ENCODE measurements at places on chromosomes 12 and 14.

- no peak for DNase-seq
Observed at GRCh38 chr12:14431975-14432374, 66.5 kb downstream of the ATF7IP start.

- no peak for DNase-seq
Observed at GRCh38 chr12:5587711-5588121, 155.8 kb downstream of the NTF3 start.

DNA sequence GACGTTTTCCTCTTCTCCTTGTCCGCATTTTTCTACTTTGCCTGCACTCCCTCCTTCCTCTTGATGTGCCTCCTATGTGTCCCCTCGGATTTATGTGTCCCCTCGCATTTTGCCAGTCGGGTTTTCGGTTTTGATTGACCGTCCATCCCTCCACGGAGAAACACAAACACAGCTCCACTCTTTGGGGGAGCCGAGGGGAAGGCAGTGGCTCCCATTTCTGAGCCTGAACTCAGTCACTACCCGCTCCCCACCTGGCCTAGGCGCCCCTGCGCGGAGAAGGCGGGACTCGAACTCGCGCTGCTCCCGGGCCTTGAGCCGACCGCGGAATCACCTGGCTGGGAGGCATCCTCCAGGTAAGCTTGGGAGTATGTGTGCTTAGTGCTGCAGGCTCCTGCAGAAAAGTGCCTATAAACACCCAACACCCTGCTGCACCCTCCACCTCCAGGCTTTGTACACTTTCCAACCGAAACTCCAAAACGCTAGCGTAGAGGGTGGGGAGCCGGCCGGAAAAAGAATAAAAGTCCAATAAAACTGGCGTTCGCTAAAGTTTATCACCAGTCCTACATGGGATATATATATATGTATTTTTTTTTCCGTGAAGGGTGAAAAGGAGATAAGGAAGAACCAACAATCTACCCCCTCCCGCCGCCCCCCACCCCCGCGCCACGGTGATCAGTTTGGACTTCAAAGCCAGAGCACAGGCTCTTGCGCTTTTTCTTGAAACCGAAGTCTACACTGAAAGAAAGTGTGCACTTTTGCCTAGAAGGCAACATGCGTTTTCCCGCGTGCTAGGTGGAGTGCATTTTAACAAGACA is 3.3 kb upstream of the CCND2 start:
- no peak for DNase-seq

- no peak for DNase-seq
Observed at GRCh38 chr14:94048691-94049624, 22.8 kb downstream of the OTUB2 start.

- DNase-seq, result no peak
Observed at GRCh38 chr12:120037851-120038250, 48.8 kb downstream of the BICDL1 start.

- no peak for DNase-seq
Observed at GRCh38 chr14:96583569-96584041, 81.4 kb downstream of the PAPOLA start.

DNA sequence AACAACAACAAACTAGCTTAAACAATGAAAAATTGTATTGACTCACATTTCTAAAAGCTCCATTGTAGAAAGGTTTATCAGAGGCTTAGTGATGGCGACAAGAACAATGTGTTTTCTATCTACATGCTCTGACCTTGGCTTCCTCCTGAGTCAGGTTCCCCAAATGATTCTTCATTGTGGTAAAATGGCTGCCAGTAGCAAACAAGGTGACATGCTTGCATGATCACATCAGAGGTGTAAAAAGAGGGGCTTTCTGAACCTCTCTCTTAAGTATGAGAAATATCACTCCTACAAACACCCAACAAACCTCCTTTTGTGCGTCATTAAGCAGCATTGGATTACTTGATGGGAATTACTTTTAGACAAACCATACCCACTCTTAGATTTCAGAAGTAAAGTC is 252.4 kb upstream of the SYT1 start:
- no peak for DNase-seq

DNA sequence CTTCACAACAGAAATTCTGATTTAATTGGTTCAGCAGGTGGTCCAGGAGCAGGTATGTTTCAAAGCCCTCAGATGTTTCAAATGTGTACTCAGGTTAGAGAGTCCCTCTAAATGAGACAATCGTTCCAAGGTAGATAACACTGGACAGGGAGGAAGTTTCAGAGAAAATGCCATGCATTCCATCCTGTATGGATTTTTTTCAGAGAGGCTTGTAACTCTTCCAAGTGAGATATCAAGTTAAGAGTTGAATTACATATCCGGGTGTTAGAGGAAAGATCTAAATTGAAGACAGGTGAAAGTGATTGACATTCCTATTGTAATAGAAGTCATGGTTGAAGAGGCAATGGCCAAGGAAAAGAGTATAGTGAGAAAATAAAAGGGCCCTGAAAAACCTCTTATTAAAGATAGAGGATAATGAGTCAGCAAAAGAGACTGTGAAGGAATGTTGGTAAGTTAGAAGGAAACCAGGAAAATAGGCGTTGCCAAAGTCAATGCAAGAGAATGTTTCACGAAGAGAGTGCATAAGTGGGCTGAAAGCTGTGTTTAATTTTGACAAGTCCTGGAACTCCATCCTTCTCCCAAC is 105.8 kb downstream of the BMP4 start:
- DNase-seq, result no peak

GRCh38 chr14:75970989-75971388 is 10.8 kb downstream of the TGFB3 start:
- DNase-seq, result no peak

- DNase-seq, result no peak
Observed at GRCh38 chr14:50697659-50698290, 29.7 kb upstream of the SAV1 start.

- no peak for DNase-seq
Observed at GRCh38 chr14:78519863-78520262, 349.7 kb downstream of the NRXN3 start.

DNA sequence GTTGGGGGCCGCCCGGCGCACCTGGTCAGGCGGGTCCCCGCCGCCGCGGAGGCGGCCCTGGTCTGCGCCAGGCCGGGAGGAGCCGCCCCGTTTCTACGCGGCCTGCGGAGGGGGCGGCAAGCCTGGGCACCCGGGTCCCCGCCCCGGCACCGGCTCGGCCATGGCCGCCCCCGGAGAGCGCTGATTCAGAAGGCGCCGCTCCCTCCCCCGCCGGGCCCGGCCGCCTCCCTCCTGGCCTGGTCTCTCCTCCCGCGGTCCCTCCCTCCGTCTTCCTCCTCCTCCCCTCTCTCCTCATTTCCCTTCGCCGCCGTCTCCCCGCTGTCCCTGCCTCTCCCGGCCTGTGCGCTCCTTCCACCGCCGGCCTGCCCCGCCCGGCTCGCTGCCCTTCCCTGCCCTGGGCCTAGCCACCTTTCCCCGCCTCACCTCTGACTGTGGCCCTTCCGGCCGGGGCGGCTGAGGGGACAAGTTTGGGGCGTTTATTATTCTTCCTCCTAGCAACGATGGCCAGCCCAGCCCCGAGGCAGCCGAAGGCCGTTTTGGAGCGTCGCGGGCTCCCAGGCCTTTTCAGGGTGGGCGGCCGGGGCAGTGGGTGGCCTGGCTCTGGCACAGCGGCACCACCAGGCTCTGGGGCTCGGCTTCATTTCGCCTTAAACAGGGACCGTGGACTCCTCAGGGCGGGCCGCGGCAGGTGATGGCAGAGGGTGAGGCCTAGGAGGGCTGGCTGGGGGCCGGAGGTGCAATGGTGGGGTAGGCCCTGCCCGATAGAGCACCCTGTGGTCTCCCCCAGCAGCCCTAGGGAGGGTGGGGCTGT is 768 bp downstream of the CEP170B start:
- no peak for DNase-seq

GRCh38 chr12:80894179-80894578 is 43.6 kb downstream of the LIN7A start:
- DNase-seq, result no peak

GRCh38 chr12:6074979-6075585 is 49.4 kb downstream of the VWF start:
- DNase-seq, result no peak

GRCh38 chr12:132176385-132176919 is 32.2 kb downstream of the NOC4L start:
- DNase-seq, result no peak

DNA sequence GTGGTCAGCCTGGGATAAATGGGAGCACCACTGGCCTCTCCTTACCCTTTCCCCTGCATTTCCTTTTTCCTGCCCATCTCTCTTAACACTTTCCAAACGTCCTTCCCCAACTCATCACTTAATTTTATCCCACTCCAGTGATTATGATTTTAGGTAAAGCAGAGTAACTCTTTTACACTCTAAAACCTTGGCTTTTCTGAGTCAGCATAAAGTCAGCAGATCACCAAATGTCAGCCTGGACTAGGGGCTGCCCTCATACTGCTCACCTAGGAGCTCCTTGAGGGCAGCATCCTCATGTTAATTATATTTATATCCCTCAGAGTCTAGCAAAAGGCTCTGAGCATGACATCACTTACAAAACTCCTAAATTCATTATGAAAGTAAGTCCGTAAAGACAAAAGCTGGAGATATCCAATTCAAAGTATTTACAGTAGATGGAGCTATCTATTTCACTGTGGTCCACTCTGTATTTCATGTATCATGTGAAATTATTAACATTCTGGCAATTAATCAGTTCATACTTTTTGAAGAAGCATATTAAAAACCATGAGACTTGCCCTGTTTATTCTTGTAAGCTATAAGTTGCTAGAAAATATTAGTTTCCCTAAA is 17.0 kb upstream of the DICER1 start:
- DNase-seq, result no peak

GRCh38 chr14:23627961-23628360 is 8.2 kb upstream of the DHRS2 start:
- DNase-seq, result no peak

GRCh38 chr12:40216516-40217288 is 8.1 kb upstream of the LRRK2 start:
- DNase-seq, result no peak

- no peak for DNase-seq
Observed at GRCh38 chr14:22791301-22791700, 23.9 kb downstream of the SLC7A7 start.

- DNase-seq, result no peak
Observed at GRCh38 chr14:89826596-89826995, 127.9 kb downstream of the EFCAB11 start.

DNA sequence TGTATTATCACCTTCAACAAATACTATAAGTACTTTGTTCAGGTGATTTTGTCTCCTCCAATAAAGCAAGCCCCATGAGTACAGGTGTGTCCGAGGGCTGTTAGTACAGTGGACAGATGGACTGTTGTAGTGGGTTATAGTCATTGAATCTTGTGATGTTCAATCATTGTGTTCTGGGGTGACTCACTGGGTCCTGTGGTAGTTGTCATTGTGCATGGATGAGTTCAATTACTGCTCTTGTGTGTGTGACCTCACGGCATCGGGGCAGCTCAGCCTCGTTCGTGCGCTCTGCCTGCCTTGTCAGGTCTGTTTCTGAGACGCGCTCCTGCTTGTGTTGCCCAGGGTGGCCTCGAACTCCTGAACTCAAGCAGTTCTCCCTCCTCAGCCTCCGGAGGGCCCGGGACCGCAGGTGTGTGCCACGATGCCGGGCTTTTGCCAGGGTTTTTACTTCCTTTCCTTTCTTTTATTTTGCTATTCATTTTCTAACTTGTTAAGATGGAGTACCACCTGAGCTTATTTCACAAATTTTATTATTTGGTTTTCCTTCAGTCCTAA is 72.2 kb downstream of the DDX51 start:
- no peak for DNase-seq

DNA sequence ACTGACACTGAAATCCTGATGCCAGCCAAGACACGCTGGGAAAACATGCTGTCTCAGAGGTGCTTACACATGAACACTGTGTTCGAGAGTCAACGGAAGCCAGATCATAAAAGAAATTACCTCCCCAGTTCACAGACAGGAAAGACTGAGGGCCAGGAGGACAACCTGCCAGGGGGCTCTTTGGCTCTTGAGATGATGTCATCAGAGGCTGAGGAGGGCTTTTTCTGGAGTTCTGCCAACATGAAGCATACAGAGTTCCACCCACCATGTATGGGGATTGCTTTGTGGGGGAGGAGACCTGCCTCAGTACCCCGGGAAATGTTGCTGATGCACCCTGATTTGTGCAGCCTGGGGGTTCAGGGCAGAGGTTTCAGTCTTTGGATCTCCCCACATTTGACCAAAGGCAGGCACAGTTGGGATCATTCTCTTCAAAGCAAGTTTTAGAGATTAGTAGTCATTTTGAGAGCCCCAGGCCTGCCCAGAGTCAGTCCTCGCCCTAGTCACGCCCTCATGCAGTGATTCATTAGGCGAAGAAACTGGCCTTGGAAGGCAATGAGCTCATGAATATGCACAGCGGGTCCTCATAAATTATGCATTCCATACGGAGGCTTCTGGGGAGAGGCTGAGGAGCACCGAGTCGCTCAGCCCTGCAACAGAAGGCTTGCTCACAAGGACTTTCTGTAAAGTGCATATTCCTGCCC is 34.9 kb upstream of the EML1 start:
- DNase-seq, result no peak

GRCh38 chr12:108744021-108744897 is 12.9 kb upstream of the CORO1C start:
- no peak for DNase-seq

GRCh38 chr12:50201987-50202521 is 34.9 kb upstream of the CERS5 start:
- no peak for DNase-seq

GRCh38 chr14:67680121-67680602 is 5.7 kb upstream of the VTI1B start:
- DNase-seq, result no peak

DNA sequence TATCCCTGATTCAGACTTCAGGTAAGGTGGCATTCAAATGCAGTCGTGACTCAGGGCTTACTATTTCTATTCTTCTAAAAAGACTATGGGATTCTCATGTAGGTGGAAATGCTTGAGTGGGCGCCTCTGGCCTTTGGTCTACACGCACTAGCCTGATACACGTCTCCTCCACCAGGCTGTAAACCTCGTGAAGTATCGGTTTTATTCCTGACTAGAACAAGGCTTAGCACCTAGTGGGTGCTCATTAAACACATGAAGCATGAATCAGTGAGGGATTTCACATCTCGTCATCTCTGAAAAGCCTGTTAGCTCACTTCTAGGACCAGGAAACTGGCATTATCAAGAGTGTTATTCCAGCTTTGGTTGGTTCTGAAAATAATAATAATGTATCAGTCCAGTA is 17.7 kb upstream of the HNF1A start:
- no peak for DNase-seq

- no peak for DNase-seq
Observed at GRCh38 chr12:78820946-78821345, 43.6 kb upstream of the SYT1 start.

DNA sequence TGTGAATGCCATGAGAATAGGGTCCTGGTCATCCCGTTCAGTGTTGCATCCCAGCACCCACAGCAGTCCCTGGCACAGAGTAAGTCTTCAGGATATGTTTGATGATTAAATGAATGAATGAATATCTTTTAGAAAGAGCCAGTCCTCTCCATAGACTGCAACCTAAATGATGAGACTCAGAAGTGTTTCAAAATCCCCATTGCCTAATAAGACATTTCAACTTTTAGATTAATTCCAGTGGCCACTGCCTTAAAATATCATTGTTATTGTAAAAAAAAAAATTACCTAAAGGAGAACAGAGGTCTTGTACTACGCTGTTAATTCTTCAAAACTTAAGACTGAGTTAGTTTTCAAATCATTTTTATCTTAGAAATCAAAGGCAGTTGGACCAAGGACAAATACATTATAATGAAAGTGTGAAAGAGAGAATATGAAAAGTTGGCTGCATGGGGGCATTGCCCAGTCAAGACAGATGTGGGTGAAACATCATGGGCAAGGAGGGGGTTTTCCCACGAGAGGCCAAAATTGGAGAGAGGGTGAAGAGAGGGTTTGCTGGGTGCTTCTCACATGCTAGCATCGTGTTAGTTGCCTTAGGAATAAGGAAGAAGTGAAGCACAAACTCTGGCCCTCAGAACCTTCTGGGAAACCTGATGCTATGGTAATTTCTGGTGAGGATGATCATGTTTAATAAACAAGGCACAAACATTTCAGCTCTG is 26.3 kb upstream of the CPM start:
- no peak for DNase-seq
